ENCODE measurements at places on chromosomes 11 and 22.

- no peak for DNase-seq
These were observed 264 bp downstream of the BCO2 start for GRCh38 chr11:112175599-112175952.

GRCh38 chr11:115636753-115637527 is 132.7 kb upstream of the CADM1 start:
- DNase-seq, result no peak

- no peak for DNase-seq
These were observed 35.0 kb upstream of the ADORA2A start for GRCh38 chr22:24392218-24392931.

GRCh38 chr22:17232406-17232805 is 13.2 kb upstream of the ADA2 start:
- no peak for DNase-seq

- no peak for DNase-seq
These were observed 60.9 kb upstream of the EED start for GRCh38 chr11:86183694-86184093.

DNA sequence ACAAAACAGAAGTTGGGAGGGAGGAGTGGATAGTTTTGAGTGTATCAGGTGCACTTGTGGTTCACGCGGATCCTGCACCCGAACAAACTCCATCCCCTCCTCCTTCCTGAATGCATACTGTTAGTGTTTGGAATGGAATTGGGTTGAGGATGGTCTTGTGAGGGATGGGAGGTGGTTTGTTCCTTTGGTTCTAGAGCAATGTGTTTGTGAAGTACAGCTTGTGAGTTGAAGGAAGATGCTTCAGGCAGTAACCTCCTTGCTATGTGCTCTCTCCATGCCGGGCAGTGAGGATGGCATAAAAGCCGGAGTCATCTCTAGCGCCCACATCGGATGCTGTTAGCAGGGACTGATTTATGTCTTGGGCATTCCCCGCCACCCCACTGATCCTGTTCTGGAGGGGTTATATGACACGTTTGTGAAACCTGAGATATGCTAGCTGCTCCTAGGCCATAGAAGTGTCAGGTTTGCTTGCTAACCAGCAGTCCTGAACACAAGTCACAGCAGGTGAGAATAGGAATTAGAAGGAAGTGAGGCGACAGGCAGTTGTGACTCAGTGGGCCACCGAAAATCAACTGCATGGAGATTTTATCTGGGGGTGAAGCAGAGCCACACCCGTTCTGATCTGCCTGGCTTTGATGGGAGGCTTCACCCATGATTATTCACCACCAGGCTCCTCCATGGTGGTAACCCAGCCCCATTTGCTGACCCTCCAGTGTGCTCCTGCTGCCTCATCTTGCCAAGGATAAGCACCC is 2.2 kb downstream of the BCR start:
- DNase-seq, result peak; percentile 76

DNA sequence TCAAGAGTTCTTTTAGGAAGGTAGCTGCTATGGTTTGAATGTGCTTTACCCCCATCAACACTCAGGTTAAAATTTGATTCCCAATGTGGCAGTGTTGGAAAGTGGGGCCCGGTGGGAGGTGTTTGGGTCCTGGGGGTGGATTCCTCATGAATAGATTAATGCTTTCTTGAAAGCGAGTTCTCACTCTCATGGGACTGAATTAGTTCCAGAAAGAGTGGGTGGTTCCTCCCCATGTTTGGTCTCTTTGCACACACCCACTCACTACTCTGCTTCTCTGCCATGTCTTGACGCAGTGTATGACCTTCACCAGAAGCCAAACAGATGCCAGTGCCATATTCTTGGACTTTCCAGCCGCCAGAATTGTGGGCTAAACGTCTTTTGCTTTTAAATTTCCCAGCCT is 394.4 kb downstream of the OPCML start:
- DNase-seq, result no peak

GRCh38 chr22:27987557-27987956 is 68.5 kb upstream of the PITPNB start:
- DNase-seq, result no peak

DNA sequence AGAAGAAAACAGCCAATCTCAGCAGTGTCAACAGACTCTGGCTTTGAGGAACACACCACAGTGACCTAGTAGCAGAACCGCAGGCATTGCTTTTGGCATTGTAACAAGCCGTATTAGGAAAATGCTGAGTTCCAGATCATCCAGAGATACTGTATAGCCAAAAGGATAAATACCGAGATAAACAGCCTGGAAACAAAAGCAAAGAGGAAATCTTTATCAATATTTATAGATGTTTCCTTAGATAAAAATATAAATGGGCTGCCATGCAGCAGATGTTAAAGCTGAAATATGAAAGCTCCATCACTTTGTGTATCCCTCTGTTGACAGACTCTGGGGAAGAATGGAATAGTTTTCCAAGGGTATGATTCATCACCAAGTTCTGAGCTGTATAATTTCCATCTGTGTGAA is 98.9 kb upstream of the TP53AIP1 start:
- DNase-seq, result no peak

GRCh38 chr22:19035474-19036228 is 86.6 kb downstream of the DGCR2 start:
- DNase-seq, result no peak

DNA sequence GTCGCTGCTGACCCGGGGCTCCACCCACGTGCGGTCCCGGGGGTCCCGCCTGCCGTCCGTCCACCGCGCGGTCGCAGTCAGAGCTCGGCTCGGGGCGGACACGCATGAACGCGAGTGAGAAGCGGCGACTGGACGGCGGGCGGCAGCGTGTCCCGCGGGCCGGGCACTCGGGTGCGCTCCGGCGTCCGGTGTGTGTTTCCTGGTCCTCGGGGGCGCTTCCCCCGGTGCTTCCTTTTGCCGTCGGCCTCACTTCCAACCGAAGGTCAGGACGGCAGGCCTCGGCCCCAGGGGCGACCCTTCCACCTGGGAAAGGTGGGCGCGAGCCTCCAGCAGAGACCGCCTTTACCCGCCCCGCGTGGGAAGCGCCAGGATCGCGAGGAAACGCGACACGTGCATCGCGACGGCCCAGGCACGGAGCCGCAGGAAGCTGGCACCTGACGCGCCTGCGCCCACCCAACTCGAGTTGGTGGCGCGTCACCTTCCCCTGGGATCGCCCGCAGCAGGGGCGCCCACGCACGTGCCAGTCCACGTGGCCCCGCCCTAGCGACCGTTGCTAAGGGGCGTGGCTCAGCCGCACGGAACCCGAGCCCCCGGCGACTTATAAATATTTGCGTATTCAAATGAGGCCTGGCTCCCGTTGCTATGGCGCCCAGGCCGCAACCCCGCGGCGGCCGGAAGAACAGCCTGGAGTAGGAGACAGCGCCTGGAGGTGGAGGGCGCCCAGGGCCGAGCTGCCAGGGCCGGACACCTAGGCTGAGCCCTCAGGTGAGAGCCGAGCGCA is at the start of gene LRRC56:
TSS of gene LRRC56 (plus strand) at position 687 of the 781 bp plus-strand sequence. CDS start 3,158 bp downstream, outside the sequence.
- DNase-seq, result peak; percentile 89
